ENCODE measurements at places on chromosomes 2 and 18.
A peak's percentile ranks its signal among the peaks of the same experiment; 100 is the strongest.

DNA sequence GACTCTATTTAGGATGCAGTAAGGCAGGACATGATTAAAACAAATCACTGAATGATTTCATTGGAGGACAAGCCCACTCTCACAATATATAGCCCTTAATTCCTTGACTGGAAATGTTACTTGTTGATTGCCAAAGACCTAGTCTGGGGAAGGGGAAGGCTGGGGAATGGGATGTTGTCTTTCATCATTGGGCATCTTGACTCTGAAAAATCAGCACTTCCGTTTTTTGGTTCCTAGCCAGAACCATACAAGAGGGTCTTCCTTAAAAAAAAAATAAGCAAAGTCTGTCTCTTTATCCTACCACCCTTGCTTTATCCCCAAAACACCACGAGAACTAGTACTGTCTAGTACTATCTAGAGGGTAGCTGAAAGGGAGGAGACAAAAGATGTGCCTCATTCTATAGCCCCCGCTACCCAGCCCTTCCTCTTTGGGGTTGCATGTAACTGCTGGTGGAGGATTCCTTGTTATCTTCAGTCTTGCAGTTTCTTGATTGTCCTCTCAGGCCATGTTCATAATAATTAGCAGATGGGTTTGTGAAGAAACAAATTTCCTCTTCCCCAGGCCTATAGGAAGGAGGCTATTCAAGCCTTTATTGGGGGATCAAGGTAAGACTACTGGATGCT, 55.8 kb downstream of the NEMP2 start:
- no peak for DNase-seq

GRCh38 chr2:167212014-167212648, 323.9 kb downstream of the XIRP2 start:
- peak; percentile 21 for DNase-seq

GRCh38 chr2:20594957-20595356, 55.9 kb downstream of the HS1BP3 start:
- DNase-seq = no peak

- DNase-seq = no peak
Measured at GRCh38 chr2:1448009-1448408, 34.7 kb downstream of the TPO start.

DNA sequence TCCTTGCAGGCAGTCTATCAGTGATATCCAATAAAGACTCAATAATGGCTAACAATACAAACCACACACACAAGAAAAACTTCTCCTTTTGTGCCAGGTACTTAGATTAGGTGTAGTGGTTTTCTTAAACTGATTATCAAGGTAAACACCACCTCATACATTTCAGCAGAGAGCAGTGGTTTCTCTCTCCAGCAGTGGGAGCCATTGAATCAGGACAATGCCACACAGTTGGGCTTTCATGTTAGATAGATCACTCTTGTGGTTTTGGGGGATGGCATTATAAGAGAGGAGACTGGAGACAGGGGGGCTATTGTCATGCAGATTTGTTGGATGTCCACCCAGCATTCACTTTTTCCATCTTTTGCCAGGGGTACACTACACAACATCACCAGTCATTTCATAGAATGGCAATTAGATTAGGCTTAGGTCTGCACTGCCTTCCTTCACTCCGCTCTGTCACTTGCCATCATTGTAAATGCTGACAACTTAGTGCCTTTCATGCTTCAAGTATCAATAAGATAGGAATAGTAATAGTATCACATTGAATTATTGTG, 13.6 kb upstream of the IRS1 start:
- DNase-seq = no peak

GRCh38 chr18:37383846-37384595, 181.6 kb downstream of the CELF4 start:
- DNase-seq = no peak

GRCh38 chr2:70132244-70133126, 45.2 kb downstream of the PCBP1 start:
- peak; percentile 53 for DNase-seq

DNA sequence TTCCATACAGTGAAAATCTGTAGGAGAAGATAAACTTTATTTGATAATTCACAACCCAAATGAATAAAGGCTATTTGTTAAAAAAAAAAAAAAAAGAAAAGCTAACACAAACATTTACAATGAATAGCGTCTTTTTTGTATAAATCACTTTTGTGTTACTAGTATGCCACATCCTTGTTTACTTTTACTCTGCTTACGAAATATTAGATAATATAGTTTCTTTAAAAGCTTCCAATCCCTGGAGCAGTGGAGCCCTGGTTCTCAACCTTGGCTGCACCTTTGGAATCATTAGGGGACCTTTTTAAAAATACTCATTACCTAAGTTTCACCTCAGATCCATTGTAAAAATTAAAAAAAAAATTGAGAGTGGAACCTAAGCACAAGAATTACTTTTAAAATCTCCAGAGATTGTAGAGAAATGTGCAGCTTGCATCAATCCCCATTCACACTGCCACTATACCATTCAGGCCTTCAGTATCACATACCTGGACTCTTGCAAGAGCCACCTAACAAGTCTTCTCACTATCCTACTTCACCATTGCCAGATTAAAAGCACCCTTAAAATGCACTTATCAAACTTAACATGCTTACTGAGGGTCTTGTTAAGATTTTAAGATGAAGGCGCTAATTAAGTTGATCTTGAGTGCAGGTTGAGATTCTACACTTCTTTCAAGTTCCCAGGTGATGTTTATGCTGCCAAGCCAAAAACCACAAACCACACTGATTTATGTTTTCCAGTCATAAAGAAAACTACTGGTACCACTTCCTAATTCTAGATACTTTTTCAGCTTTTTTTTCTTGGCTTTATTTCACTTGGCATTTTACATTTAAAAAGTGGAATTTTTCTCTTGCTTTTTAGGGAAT, 59.7 kb upstream of the ZC3H15 start:
- DNase-seq = no peak
